Activated CD4-positive, alpha-beta T cell treated with anti-CD3 and anti-CD28 coated beads for 36 hours (primary cell): ENCODE measurements at places on chromosomes 1 and 21. TPM values are rescaled to one million over a fixed set of nuclear protein-coding genes. Genes with fewer than 3 reads are reported as not detected.
A peak's percentile ranks its signal among the peaks of the same experiment; 100 is the strongest.

DNA sequence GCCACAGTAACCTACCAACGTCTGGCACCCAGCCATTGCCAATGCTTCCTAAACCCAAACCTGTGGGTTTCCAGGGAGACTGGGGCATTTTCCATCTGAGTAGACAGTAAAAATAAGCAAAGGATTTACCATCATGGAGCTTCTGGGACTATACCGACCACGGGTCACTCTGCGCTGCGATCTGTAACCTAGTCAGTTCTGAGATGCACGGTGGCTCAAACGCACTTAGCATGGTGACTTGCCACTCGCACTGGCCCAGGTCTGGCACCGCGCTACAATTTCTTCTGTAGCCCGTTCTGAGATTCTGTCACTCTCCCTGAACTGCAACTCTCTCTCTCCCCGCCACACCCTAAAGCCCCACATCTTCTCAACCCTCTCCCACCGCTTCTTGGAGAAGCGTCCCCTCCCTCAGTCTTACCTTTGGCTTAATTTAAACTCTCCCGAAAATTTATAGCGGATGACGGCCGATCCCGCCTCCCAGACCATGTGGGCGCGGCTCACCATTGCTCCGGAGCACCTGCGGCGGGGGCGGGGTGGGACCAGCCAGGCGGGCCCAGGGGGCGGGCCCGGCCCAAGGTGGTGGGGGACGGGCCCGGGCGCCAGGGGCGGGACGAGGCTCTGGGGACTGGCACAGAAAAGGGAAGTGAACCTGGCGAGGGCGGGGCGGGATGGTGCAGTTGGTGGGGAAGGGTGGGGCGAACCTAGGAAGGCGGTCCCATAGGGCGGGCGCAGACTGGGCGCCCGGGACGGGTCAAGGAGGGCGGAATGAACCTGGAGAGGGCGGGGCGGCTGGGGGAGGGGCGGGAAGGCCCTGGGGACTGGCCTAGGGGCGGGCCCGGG, 493 bp upstream of the MAP3K21 start:
- DNase-seq = peak; percentile 94
- no peaks in the 10 kb centered on the region for H3K36me3 ChIP-seq
- H3K27me3 ChIP-seq = peaks cover 13% of the 10 kb centered on the region
- peaks cover 13% of the 10 kb centered on the region for H3K4me1 ChIP-seq

DNA sequence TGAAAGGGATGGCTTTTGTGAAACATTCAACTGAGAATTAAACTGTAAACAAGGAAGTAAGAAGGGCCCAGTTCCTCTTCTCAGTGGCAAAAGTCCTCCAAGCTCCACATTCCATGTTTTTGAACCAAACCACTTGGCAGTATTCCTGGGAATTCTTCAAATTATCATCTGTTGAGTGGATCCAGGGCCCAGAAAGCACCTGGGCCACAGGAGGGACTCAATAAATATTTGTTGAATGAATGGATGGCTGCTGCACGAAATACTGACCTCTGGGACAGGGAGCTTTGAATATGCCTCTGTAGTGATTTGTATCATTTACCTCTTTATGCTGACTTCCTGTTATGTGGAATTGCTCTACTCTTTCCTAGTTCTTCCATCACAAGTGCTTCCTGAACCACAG, 4.7 kb downstream of the SLC35F3 start:
- no peak overlapping the region for H3K4me3 ChIP-seq
- peaks cover 2% of the 10 kb centered on the region for H3K4me1 ChIP-seq
- peaks cover 32% of the 10 kb centered on the region for H3K27me3 ChIP-seq
- DNase-seq = no peak

DNA sequence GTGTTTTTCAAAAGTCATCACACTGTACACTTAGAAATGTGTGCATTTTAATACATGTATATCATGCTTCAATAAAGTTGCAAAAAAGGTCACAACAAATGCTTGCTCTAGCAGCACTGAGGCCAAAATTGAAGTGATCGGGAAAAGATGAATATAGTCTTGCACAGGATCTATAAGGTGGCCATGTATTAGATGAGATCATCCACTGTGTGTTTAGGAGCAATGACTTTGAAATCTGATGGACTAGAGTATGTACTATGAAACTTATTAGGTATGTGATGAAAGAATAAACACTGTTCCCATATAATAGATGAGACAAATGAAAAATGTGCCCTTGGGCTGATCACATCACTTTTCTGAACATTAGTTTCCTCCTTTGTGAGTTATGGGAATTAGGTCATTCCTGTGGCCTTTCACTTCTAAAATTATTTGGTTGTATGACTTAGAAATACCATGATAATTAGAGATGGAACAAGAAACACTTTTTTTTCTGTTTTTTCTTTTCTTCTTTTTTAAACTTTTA, 984.6 kb downstream of the ADGRL2 start:
- peaks cover 4% of the 10 kb centered on the region for H3K4me1 ChIP-seq
- no peaks in the 10 kb centered on the region for H3K36me3 ChIP-seq
- no peak for DNase-seq

The OVAAL gene
- total RNA-seq = not detected

DNA sequence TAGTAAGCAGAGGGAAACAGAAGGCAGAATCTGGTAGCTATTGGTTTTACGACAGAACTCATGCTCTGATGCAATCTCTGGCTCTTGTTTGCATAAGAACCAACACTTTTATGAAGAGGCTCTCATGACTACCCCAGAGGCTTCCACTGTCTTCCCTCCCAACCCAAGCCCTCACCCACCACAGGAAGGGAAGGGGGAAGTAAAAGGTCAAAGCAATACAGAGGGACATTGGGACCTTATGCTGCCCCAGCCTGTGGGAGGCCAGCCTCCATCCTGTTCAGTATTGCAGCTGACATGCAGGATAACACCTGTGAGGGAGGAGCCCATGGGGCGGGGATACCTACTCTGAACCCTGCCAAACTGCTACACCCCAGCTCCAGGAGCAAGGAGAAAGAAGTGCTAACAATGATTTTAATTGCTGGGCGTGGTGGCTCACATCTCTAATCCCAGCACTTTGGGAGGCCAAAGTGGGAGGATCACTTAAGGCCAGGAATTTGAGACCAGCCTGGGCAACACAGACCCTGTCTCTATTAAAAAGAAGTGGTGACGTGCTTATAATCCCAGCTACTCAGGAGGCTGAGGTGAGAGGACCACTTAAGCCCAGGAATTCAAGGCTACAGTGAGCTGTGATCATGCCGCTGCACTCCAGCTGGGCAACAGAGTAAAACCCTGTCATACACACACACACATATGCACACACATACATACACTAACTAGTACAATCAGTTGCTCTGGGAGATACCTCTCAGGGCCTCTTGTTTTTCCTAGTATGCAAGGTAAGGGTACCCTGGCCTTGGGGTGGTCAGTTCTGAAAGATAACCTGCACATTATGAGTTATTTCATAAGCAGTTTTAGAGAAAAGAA, 9.5 kb downstream of the MR1 start:
- peak; percentile 17 for DNase-seq
- H3K4me3 ChIP-seq = no peak overlapping the region
- peaks cover 36% of the 10 kb centered on the region for H3K36me3 ChIP-seq
- peaks cover 51% of the 10 kb centered on the region for H3K4me1 ChIP-seq
- H3K27me3 ChIP-seq = no peaks in the 10 kb centered on the region

The NR1I3 gene
- total RNA-seq = not detected

The OPTC gene
- not detected for total RNA-seq

- no peaks in the 10 kb centered on the region for H3K27me3 ChIP-seq
- H3K27ac ChIP-seq = peak overlapping the region; percentile 99
- DNase-seq = peak; percentile 83
- H3K4me1 ChIP-seq = peaks cover 80% of the 10 kb centered on the region
Measured at GRCh38 chr21:25501996-25502665, 105.2 kb downstream of the MRPL39 start.

- no peak overlapping the region for H3K27ac ChIP-seq
- peaks cover 11% of the 10 kb centered on the region for H3K4me1 ChIP-seq
- H3K36me3 ChIP-seq = peaks cover 5% of the 10 kb centered on the region
- peaks cover 2% of the 10 kb centered on the region for H3K27me3 ChIP-seq
- no peak overlapping the region for H3K4me3 ChIP-seq
- no peak for DNase-seq
Measured at GRCh38 chr1:228747301-228747935, 12.1 kb downstream of the RHOU start.

The NRAS gene
- 53.0 TPM for total RNA-seq

The OR2L8 gene
- total RNA-seq = not detected

The RNF220 gene
- 78.3 TPM for total RNA-seq

GRCh38 chr1:215569986-215570824, 3.1 kb downstream of the KCTD3 start:
- no peak overlapping the region for H3K27ac ChIP-seq
- H3K4me1 ChIP-seq = peaks cover 38% of the 10 kb centered on the region
- DNase-seq = no peak
- peaks cover 8% of the 10 kb centered on the region for H3K27me3 ChIP-seq
- H3K4me3 ChIP-seq = no peak overlapping the region

DNA sequence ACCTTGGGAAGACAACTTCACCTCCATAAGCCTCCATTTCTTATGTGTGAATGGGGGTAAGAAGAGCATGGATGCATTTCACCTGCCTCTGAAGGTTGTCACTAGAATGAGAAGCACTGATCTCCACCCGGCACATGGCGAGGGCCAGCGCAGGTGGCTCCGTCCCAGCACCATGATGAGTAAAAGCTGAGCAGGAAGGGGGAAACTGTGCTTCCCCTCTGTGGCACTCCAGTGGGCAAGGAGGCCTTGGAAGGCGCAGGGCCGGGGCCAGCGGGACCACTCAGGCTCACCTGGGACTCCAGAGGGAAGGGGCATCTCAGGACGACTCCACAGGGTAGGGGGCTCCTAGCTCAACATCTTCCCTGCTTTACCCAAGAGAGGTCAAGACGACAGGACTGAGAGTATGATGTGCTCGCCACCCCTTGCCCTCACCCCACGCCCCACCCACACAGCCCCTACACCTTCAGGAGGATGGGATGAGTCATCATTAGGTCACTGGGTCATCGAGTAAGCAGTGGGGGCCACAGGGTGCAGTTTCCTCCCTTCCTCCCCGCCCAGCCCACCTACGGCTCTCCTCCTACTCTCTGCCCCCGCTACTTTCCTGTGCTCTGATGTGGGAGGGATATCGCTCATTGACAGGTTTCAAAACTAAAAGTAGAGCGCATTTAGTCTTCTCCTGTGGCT, 112.1 kb downstream of the HIVEP3 start:
- H3K4me1 ChIP-seq = peaks cover 91% of the 10 kb centered on the region
- H3K36me3 ChIP-seq = peaks cover 5% of the 10 kb centered on the region
- H3K27ac ChIP-seq = peak overlapping the region; percentile 82
- peak overlapping the region; percentile 41 for H3K4me3 ChIP-seq
- peak; percentile 80 for DNase-seq

- H3K4me3 ChIP-seq = no peak overlapping the region
- H3K27me3 ChIP-seq = peaks cover 14% of the 10 kb centered on the region
- H3K4me1 ChIP-seq = peaks cover 7% of the 10 kb centered on the region
Measured at GRCh38 chr1:17123196-17124045, 4.2 kb upstream of the PADI2 start.

DNA sequence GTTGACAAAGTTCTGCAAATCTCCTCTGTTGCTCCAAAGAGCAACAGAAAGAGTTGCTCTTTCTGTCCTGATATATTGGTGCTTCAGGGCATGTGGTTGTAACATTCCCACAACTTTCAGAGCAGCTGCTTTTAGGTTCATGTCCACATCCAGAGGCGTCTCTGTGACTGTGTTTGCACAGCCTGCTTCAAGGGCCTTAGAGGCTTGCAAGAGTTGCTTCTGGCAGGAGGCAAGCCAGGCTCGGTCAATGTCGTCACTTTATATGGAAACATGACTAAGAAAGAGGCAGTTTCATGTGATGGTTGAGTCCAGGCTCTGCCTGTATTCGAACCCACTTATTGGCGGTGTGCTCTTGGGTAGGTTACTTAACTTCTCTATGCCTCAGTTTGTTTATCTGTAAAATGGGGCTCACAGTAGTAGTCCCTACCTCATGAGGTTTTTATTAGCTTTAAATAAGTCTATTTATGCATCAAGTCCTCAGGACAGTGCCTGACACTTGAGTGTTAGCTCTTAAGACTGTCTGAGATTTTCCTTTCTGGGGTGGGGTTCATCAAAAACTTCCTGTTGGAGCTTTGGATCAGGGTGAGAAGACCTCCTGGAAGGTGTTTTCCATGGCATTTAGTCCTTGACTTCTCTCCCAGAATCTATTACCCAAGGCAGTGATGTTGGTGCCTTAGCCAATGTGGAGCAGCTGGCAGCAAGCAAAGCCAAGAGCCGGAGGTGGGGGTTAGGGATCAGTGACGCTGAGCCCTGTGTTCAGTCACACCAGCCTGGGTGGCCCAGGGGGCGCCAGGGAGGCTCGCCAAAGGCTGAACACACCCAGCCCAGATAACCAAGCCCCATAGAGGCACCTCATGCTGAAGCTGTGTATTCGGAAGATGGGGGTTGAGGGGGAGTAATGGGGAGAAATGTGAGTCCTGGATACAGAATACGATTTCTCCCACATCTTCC, 18.9 kb downstream of the LHX4 start:
- H3K4me3 ChIP-seq = no peak overlapping the region
- peaks cover 24% of the 10 kb centered on the region for H3K27me3 ChIP-seq
- H3K36me3 ChIP-seq = no peaks in the 10 kb centered on the region
- no peak overlapping the region for H3K27ac ChIP-seq
- peaks cover 4% of the 10 kb centered on the region for H3K4me1 ChIP-seq

- peaks cover 14% of the 10 kb centered on the region for H3K27me3 ChIP-seq
- no peaks in the 10 kb centered on the region for H3K4me1 ChIP-seq
- DNase-seq = peak; percentile 18
- no peaks in the 10 kb centered on the region for H3K36me3 ChIP-seq
- H3K27ac ChIP-seq = no peak overlapping the region
Measured at GRCh38 chr1:157948312-157949073, 45.0 kb upstream of the KIRREL1 start.

DNA sequence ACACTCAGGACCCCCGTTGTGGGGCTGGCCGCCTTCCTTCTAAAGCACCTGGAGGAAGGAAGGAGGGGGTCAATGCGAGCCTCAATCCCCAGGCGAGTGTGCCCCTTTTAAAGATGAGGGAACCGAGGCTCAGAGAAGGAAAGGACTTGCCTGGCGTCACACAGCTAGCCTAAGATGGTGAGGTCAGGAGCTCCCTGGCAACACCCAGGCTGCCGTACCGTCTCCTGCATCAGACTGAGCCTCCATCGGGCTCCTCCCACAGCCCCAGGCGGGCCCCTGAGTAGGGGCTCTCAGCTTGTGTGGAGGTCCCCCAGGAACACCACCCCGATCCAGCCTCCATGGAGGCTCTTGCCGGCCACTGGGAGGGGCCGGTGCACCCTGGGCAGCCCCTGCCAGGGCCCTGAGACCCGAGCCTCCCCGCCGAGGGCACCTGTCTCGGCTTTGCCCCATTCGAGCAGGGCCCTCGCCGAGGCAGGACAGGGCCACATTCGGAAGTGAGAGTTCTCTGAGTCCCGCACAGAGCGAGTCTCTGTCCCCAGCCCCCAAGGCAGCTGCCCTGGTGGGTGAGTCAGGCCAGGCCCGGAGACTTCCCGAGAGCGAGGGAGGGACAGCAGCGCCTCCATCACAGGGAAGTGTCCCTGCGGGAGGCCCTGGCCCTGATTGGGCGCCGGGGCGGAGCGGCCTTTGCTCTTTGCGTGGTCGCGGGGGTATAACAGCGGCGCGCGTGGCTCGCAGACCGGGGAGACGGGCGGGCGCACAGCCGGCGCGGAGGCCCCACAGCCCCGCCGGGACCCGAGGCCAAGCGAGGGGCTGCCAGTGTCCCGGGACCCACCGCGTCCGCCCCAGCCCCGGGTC, at the start of gene AIRE:
Gene AIRE, plus strand, starts transcription at position 739 of the 855 bp plus-strand sequence. CDS start 131 bp downstream, outside the sequence.
- no peaks in the 10 kb centered on the region for H3K27me3 ChIP-seq
- H3K4me3 ChIP-seq = no peak within 1 kb of the TSS
- DNase-seq = no peak
- H3K27ac ChIP-seq = no peak within 1 kb of the TSS
